ENCODE measurements at places on chromosomes 7 and 10.

DNA sequence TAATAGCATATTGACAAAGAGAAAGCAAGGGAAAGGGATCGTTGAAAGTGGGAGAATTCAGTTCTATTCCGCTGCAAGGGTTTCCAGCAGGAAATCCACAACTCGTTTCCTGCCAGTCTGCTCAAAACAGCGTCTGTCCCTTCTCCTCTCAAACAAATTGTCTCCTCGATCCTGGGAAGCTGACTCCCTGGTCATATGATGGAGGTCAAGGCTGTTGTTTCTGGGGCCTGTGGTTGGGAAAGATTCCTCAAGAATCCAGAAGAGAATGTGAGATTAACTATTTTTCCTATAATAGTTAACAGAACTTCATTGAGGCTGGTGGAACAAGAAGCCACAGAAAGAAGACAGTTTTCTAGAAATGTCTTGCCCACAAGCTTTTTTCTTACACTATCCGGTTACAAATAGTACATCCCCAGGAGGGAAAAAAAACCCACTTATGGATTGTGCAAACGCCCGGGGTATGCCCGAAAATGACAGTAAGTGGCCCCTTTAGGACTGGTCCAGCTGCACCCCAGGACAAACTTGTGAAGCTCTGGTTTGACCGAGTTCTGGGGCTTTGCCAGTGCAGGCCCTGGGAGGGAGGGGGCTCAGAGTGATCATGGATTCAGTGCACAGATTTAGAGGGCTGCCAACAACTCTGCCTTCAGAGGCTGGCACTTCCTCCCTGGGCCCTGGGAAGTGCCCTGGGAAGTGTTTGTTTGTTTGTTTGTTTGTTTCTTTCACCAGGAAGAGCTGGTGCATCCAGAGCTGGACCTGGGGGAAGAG lies 49.4 kb upstream of the CTBP2 start:
- DNase-seq: no peak

GRCh38 chr10:113053881-113054280 lies 103.8 kb downstream of the TCF7L2 start:
- no peak for DNase-seq

DNA sequence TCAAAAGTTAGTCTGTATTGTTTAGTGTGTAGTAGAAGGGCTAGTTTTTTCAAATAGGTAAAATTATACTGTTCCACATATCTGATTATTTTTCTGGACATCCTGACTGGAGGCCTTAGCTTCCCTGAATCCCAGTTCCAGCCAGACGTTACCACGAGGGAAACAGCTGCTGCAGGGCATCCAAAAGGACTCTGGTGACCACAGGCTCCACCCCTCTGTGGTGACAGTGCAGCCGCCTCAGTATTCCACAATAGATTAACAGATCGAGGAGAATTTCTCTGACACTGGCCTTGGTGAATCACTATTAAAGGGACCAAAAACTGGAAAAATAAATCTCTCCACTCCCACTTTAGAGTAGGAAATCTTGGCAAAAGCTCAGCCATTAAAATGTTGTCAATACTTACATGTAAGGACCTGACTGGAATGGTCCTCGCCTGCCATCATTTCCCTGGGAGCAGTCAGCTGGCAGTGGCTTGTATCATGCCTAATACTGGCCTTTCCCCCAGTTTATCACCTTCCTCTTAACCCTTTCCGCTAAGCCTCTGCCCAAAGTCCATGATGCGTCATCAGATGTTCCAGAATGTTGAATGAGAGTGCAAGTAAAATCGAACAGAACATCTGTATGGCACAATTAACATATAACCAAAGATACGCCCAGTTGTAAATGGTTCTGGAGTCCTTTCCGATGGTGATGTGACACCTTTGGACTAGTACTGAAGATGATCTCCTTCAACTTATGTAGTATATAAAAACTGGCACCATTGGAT lies 31.6 kb downstream of the ENO4 start:
- DNase-seq: no peak

- DNase-seq: peak; percentile 73
These were observed 745 bp downstream of the YWHAG start for GRCh38 chr7:76358011-76358480.

DNA sequence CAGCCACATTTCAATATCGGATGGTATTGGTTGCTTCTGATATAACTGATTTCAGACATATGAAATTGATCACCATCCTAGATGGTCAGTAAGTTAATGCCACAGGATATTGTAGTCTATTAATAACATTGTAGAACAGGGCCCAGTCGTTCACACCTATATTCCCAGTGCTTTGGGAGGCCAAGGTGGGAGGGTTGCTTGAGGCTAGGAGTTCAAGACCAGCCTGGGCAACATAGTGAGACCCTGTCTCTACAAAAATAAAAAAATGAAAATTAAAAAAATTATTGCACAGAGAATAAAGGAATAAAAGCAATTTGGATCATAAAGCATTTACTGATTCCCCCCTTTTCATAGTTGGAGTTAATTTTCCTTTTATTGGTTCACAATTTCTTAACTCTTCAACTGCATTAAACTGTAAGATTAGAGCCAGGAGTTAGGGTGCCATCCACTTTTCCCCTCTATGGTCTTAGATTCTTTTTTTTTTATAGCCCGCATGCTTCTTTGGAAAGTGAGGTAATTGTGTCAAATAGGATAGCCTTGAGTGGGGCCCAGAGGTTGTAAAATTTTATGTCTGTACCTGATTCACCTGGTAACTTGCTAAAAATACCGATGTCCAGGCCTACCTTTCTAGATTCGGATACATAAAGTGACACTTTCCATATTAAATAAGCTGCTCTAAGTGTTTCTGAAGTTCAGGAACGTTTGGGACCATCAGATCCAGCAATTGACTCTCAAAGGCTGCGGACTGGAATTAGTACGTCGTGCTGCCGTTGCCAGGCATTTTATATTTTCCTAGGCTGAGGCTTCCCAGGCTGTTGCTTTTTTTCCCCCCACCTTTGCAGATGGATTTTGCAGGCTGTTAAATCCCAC lies 24.7 kb downstream of the ADK start:
- DNase-seq: no peak

DNA sequence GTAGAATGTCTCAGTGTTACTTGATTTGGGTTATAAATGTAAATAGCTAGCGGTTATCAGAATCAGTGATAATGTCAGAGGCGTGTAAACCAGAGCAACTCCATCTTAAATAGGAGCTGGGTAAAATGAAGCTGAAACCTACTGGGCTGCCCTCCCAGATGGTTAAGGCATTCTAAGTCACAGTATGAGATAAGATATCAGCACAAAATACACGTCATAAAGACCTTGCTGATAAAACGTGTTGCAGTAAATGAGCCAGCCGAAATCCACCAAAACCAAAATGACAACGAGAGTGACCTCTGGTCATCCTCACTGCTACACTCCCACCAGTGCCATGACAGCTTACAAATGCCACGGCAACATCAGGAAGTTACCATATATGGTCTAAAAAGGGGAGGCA lies 172.3 kb downstream of the CHRM2 start:
- no peak for DNase-seq

DNA sequence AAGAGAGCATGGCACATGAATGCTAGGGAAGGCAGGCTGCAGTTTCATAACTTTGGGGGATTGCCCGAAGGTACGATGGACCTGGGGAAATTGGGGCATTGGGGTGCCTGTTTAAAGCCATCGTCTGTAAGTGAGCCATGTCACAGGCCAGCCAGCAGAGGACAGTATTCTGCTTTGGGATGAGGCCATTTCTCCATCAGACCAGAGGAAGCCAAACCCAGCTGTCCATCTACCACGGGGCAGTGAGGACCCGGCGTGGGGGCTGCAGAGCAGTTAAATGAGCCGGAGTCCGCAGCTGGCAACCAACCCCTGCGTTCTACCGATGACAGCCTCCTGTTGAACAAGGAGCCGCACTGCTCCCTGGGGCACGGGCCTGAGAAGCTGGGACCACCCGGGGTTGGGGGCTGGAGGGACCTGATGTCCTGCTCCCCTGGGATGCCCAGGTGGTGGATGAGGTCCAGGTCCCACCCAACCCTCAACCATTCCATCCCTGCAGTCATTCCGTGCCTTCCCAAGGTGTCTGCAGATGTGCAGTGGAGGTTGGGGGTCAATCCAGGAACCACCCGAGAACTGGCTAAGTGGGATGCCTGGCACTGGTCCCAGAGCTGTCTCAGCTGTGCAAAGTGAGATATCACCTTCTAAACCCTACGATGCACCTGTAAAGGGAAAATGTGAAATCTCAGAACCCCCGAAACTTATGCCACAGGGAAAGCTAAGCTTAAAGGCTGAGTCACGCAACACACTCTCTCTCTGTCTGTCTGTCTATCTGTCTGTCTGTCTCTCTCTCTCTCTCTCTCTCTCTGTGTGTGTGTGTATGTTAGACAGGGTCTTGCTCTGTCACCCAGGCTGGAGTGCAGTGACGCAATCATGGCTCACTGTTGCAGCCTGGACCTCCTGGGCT lies 12.1 kb upstream of the RHBDD2 start:
- DNase-seq: peak; percentile 56

- no peak for DNase-seq
These were observed 11.4 kb upstream of the PTN start for GRCh38 chr7:137354961-137355360.

- DNase-seq: no peak
These were observed 171.9 kb downstream of the SRPK2 start for GRCh38 chr7:105216786-105217185.

Measured in activated T-cell treated with anti-CD3 and anti-CD28 coated beads, Interleukin-2, amount 50 U/mL, for 48 hours (primary cell).